ENCODE measurements at places on chromosomes 13 and 19.

GRCh38 chr13:35848336-35849255, 282.6 kb downstream of the DCLK1 start:
- no peak for DNase-seq

DNA sequence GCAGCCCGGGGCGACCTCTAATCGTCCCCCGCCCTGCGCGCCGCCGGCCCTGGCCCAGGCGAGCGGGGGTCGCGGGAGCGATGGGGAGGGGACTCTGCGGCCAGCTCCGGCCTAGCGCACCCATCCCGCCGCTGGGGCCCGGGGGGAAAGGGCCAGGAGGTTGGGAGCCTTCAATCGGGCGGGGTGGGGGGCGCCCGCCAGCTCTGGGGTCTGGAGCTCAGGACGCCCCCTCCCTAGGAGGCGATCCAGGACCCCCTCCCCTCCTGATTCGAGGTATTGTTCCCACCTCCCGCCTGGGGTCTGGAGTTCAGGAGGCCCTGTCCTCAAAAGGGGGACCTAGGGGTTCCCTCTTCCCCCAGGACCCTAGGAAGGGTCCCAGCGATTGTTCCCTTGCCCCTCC, 430 bp downstream of the ZNF358 start:
- no peak for DNase-seq

DNA sequence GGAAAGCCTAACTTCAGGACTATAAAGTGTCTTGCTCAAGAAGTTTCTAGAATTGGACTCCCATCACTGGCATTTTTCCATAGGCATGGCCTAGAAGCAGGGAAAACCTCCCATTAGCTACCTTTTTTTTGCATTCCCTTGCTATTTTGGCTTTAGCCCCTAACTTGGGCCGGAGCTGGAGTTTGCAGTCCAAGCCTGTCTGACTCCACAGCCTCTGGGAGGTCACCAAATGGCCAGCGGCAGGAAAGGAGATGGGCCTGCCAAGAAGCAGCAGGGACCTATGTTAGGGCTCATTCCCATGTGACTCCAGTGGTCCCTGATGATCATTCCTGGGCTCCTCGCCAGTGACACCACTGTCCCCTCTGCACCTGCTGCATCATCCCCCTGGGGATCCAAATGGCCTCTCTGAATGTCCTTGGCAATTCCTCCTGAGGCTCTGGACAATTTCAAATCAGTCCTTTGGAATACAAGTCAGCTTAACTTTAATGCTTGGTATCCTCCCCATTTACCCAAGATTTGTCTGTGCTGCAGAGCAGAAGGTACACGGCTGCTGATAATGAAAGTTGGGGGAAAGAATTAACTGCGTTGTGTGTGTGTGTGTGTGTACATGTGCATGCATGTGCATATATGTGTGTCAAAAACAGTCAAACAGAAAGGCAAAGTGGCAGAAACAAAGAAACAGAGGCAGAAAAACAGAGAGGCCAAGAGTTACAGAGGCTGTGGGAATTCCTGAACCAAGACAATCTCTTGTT, 69.8 kb upstream of the SERP2 start:
- peak; percentile 82 for DNase-seq

DNA sequence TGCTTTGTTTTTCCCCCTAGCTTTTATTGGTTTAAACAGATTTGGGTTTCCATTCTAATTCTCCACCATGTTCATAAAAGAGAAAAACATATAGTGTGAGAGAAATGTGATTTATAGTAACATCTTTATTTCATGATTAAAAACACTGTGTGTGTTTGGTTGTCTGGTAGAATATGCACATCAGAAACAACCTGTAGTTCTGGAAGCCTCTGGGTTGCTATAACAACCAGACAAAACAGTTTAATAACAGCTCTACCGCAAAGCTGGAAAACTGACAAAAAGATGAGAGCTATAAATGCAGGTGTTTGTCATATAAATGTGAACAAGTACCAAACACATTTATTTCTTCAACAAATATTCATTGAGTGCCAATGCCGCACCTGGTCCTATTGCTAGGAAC, 9.8 kb downstream of the KBTBD6 start:
- DNase-seq = no peak

GRCh38 chr13:36717017-36717416, 43.2 kb downstream of the SERTM1 start:
- DNase-seq = no peak

DNA sequence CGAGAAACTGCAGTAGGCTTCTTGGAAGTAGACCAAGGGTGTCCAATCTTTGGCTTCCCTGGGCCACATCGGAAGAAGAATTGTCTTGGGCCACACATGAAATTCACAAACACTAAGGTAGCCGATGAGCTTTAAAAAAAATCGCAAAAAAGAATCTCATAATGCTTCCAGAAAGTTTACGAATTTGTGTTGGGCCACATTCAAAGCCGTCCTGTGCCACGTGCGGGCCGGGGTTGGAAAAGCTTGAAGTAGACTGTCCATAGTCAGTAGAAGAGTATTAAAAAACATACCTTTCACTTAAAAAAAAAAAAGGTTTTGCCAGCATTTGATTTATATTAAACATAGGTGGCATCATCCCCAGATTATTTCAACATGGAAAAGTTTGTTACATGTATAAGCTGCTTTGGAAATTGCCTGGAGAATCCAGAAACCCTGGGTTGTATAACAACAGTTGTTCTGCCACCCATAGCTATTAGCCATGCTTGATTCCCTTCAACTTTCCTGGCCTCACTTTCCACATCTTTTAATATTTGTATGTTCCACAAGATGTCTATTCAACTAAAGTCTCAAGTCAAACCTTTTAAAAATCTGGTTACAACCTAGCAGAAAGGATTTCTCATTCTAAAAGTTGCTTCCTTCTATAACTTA, 1.0 kb downstream of the IFT88 start:
- DNase-seq = no peak

DNA sequence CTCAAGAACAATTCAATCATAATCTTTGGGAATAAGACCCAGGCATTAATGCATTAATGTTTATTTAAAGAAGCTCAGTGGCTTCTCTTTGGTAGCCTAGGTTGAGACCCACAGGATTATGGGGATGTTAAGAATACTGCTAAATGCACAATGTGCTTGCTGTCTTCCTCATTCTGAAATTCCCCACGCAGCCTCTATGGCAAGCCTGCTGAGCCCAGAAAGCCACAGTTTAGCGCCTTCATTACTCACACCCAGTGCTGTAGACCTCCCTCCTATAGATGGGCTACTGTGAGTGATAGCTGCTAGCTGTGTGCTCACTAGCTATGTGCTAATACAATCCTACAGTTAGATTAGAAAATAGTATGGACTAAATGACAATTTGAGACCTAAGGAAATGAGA, 90.6 kb downstream of the TNFSF13B start:
- DNase-seq = no peak

DNA sequence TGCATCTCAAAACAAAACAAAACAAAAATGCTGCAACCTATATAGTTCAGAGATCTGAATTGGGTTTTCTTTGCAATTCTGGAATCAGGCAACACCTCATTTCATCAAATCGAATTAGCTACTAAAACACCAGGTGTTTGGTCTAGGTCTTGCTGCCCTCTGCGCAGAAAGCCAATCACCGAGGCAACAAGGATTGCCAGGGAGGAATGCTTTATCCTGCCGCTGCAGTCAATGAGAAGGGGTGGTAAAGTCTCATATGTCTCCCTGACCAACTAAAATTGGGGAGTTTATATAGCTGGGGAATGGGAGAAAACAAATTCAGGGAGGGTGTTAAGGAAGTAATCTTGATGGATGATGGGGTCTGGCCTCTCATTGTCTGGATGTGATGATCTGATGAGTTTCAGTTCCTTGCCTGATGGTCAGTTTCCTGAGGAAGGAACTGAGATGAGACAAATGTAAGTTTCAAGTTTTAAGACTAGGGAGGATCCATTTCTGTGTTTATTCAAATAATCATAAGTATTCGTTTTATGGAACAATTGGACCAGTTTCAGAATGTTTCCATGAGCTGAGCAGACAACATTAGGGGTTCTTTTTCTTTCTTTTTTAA, 5.0 kb upstream of the YJU2 start:
- no peak for DNase-seq

GRCh38 chr13:78420814-78421213, 182.5 kb downstream of the POU4F1 start:
- no peak for DNase-seq

- DNase-seq = no peak
These were observed 30.3 kb upstream of the FRY start for GRCh38 chr13:32001154-32001768.

DNA sequence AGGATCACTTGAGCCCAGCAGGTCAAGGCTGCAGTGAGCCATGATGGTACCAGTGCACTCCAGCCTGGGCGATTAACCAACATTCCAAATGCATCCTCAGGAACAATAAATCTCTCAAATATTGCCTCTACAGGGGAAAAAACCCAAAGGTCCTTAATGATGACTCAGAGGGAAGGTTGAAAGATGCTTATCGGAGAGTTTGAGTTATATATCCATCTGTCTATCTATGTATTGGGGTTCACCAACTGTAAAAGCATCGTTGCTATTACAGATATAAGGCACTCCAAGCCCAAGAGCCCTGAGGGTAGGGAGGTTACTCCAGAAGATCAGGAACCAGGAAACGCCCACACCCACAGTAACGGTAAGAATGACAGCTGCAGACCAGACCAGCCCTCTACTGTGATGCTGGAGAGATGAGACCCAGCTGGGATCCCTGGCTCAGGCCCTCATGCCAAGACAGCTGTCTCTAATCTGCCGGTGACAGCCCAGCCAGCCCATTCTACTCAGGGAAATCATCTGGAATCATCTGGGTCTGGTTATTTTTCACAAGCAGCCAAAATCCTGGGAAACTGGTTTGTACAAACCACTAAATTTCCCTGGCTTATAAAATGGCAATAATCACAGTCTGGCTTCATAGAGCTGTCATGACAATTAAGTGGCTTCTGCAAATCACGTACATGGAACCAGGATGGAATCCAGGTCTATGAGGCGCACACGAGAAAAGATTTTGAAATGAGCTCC, 23.8 kb downstream of the TEX101 start:
- DNase-seq = peak; percentile 78

GRCh38 chr13:32142956-32143375, 111.4 kb downstream of the FRY start:
- no peak for DNase-seq

GRCh38 chr19:30287973-30288372, 84.2 kb upstream of the ZNF536 start:
- no peak for DNase-seq

DNA sequence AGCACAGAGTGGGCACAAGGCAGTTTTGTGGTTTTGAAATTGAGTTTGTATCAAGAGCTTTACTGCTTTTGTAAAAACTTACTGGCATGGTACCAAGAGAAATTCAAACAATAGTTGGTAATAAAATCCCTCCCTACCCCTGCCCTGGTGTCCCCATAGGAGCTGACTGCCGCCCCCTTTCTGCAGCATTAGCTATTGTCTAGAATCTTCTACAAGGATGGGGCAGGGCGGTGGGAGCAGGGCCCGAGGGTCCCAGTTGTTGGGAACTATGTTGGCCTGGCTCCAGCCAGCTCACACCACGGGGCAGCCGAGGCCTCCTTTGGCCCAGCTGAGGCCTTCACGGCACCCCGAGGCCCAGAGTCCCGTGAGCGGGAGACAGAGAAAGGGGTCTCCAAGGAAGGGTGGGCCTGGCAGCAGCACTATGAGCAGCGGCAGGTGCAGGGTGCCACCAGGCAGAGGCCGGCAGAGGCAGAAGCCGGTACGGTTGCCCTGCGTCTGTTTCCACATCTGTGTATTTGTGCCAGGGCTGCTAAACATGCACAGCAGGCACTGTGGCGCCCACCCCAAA, 57.9 kb downstream of the KDM4B start:
- DNase-seq = no peak

Data from left hindlimb (tissue), 1 donor.